ENCODE measurements at places on chromosomes 2 and 18.

GRCh38 chr2:182726473-182726872 lies 10.4 kb downstream of the DNAJC10 start:
- no peak for DNase-seq

DNA sequence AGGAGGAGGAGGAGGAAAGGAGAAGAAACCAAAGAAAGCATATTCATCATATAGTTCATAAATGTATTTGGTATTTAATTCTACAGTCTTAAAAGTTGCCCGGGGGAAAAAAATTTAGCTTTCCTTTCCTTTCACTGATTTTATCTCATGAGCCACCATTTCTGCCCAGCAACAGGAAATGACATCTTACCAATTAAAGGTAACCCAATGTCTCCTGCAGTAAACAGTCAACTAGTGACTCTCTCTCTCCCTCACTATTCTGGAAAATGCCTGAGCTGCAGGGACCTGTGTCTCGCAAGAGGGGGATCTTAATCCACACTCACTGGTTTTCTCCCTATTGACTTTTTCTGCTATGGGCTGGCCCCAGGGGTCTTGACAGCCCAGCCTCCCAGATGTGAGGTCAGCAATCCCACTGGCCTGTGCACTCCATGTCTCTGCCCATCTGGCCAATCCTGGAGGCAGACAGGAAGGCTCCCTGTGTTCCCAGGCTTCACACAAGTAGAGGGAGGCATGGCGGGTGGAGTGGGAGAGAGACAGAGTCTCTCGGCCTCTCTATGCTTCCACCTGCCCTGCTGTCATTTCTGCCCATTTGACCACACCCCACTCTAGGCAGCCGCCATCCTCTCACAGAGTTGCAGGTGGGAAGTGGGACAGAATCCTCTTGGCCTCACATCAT lies 85.4 kb upstream of the CABLES1 start:
- no peak for DNase-seq

GRCh38 chr2:152718909-152719645 lies 657 bp downstream of the ARL6IP6 start:
- no peak for DNase-seq

GRCh38 chr2:53958443-53958842 lies 12.3 kb downstream of the PSME4 start:
- no peak for DNase-seq

GRCh38 chr18:78090584-78090983 lies 840.9 kb downstream of the GALR1 start:
- no peak for DNase-seq

- peak; percentile 39 for DNase-seq
Observed at GRCh38 chr2:10497797-10498251, 49.7 kb upstream of the ODC1 start.

- DNase-seq = no peak
Observed at GRCh38 chr18:12989397-12990122, 1.6 kb upstream of the CEP192 start.

DNA sequence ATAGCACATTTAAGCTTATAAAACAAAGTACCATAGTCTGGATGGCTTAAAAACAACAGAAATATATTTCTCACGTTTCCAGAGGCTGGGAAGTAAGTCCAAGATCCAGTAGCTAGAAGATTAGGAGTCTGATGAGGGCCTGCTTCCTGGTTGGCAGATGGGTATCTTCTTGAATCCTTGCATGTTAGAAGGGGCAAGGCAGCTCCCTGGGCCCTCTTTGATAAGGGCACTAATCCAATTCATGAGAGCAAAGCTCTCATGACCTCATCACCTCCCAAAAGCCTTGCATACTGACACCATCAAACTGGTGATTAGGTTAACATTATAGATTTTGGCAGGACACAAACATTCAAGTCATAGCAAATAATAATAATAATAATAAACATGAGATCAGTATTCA lies 146.4 kb downstream of the CCDC102B start:
- no peak for DNase-seq

GRCh38 chr2:151918308-151918707 lies 90.1 kb upstream of the ARL5A start:
- no peak for DNase-seq

DNA sequence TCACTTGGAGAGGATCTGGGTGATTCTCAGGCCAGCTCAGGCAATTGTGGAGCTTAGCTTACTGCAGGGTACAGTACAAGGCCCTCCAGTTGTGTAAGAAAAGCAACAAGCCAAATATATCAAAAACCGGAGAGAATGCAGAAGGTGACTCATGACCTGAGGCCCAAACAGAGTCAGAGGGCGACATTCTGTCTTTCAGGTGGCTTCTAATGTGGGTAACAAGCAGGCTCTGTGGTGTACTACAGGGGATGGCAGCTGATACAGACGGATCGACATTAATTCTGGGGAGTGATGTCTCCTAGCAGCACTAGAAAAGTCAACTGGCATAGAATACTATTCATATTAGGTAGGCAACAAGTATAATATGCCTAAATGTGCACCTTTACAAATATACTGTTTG lies 219.5 kb upstream of the SOX11 start:
- no peak for DNase-seq

GRCh38 chr2:96747061-96747617 lies 7.3 kb upstream of the LMAN2L start:
- no peak for DNase-seq

DNA sequence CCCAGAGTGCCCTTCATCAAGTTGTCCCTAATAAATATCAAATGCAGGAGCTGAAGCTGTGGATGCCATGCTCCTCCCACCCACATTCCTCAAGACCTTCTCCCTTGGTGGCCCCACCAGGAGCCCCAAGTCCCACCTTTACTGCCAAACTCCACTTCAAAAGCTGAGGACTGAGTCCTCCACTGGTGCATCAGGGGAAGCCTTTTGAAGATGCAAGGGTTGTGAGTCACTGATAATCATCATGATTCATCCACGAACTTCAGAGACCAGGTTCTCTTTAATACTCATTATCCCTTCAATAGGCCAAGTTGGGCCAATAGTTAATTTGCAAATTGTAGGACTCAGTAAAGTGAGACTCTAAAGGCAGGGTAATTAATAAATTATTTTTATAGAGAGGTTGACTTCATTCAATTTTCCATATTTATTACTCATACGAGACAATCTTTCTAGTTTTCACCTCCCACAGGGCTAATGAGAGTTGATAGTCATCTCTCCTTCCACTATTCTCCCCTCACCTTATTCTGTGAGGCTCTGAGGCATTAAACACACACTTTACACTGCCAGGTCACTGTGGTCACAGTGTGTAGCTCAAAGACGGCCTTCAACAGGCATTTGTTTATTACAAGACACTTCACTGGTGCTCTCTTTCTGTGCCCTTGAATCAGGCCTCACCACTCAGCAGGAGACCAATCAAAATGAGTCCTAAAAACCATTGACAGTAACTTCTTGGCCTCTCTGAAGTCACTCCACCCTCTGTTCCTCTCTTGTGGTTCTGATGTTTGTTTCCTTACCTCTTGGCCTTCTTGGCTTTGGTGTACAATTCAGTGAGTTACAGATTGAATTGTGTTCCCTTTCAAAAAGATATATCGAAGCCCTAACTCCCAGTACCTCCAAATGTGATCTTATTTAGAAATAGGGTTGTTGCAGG lies 99.9 kb downstream of the TRIB2 start:
- no peak for DNase-seq

DNA sequence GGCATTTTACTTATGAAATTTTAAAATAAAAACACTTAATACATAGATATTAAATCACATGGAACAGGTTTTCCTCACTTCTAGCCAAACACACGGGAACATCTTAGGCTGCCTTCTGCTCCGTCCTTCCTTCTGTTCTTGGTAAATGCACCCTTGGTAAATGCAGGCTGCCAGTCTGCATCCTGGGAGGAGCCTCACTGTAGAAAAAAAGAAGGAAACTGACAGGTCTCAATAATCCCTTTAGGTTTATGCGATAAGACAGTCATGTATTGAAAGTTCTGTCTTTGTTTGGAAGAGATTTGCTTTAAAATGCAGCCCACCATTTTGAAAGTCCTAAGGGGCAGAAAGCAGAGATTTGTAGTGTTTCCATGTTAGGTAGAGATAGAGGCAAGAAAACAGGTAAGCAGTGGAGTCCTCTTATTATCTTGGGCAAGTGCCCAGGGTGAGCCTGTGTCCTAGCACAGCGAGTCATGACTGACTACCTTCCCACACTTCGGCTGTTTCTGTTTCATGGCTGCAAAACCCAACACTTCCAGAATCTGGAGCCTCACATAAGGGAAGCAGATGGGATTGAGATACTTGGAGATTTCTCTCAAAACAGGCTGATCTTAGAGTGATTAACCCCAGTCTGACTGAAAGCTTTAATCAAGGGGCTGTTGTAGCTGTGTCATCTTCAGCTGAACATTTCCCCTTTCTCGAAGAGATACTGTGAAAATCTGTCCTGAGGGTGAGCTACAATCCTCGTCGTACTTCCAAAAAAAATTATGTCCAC lies 131.4 kb upstream of the MAP3K20 start:
- DNase-seq = no peak

GRCh38 chr2:206116278-206116677 lies 30.3 kb upstream of the INO80D start:
- no peak for DNase-seq

DNA sequence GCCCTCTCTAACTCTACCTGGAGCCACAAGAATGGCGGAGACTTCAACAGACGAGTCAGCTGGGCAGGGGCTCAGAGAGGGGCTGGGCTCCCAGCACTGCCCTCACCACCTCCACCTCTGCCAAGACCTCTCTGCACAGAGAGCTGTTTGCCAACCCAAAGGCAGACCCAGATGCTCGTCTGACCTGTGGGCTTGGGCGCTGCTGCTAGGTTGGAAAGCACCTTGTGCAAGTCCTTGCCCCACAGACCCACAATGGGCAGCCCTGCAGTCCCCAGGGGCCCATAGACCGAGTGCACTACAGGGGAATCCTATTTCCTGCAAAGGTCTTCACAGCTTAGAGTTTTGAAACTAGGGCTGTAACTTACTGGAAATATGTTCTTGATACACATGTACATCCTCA lies 13.3 kb downstream of the ACKR3 start:
- DNase-seq = no peak

- no peak for DNase-seq
Observed at GRCh38 chr2:69454976-69455375, 17.7 kb upstream of the NFU1 start.

DNA sequence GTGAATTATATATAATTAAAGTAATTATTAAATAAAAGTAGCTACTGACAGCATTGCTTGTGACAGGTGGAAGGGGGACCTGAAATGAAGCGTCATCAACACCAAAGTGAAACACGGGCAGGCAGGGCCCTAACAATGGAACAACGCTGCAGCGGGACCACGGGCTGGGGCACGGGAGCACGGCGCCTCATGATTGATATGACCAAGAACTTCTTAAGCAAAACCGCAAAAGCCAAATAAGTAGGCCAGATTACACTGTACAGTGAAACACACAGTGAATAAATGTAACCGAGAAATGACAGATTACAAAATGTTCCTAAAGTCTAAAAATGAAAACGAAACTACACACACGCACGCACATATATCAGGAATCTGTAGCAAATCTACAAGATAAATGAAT lies 81.4 kb downstream of the SNTG2 start:
- no peak for DNase-seq

DNA sequence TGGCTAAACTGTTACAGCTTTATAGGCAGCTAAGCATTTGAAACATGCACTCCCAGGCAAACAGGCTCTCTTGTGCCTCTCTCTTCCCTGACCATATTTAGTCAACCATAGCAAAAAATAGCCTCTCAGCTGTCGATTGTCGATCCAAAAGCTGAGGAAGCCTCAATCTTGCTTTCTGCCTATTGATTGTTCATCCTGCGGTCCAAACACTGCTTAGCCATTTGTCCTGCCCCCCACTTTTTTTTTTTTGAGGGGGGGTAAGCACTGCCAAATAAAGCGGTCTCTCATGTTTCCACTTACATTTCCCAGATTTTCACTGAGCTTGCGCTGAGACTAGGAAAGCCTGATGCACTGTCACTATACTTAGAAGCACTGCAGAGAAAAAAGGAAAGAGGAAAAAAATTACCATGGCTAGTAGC lies 90.8 kb downstream of the MIB1 start:
- no peak for DNase-seq

DNA sequence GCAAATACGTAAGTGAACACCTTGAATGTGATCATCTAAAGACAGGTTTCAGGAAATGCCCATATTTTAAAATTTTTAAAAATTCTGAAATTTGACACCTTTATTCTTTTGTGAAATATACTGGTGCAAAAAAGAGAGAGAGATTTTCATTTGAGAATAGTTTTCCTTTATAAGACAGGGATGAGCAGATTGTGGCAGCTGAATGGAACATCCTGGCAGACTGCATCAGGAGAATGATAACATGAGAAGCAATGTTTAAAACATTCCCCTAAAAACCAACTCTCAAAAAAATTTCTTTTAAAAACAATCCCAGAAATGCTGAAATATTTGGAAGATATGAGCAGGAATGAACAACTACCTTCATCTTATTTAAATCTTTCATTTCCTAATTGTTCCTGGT lies 744.8 kb upstream of the ID2 start:
- DNase-seq = no peak

GRCh38 chr2:2083113-2083758 lies 247.8 kb downstream of the MYT1L start:
- DNase-seq = no peak

GRCh38 chr2:202749477-202749876 lies 114.7 kb downstream of the FAM117B start:
- DNase-seq = no peak

- DNase-seq = no peak
Observed at GRCh38 chr2:78309460-78309859, 716.0 kb upstream of the REG3G start.

- no peak for DNase-seq
Observed at GRCh38 chr2:149314687-149315086, 15.7 kb upstream of the LYPD6 start.

DNA sequence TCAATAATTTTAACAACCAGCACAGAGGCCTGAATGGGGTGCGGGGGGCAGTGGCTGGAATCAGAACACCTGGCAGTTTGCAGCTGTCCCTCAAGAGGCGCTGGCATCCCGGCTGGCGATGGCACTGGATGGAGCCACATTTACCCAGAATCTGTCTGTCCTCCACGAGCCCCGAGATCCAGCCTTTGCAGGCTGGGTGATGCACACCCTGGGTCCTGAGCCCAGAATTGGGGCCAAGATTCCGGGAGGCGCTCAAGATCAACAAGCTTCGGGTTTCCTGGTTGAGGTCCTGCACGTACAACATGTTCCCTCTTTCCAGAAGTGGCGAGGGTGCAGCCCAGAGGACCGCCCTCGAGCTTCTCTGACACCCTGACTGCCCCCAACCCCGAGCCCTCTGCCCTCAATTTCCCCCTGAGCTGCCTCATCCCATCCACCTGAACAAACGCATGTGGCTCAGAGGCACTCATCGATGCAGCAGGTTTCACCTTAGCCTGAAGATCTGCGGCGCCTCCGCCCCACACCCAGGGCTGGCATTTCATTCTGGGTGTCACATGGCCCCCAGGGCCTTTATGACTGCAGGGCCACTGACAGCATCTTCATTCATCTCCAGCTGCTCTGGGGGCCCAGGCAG lies 97.5 kb downstream of the TFCP2L1 start:
- DNase-seq = no peak

- DNase-seq = no peak
Observed at GRCh38 chr2:54755641-54756326, 32.3 kb downstream of the EML6 start.

All from stimulated activated CD8-positive, alpha-beta memory T cell treated with anti-CD3 and anti-CD28 coated beads, Interleukin-2, amount 100 ng/mL, for 48 hours (primary cell).